ENCODE measurements at places on chromosomes 7 and 10.
A peak's percentile ranks its signal among the peaks of the same experiment; 100 is the strongest.

- DNase-seq, result no peak
Observed at GRCh38 chr10:12091421-12091820, 22.7 kb downstream of the DHTKD1 start.

GRCh38 chr10:31318382-31318853 is 598 bp upstream of the ZEB1 start:
- peak; percentile 53 for DNase-seq

GRCh38 chr10:100890141-100890672 is 22.6 kb upstream of the SLF2 start:
- DNase-seq, result no peak

- no peak for DNase-seq
Observed at GRCh38 chr7:136079478-136079892, 102.3 kb upstream of the MTPN start.

DNA sequence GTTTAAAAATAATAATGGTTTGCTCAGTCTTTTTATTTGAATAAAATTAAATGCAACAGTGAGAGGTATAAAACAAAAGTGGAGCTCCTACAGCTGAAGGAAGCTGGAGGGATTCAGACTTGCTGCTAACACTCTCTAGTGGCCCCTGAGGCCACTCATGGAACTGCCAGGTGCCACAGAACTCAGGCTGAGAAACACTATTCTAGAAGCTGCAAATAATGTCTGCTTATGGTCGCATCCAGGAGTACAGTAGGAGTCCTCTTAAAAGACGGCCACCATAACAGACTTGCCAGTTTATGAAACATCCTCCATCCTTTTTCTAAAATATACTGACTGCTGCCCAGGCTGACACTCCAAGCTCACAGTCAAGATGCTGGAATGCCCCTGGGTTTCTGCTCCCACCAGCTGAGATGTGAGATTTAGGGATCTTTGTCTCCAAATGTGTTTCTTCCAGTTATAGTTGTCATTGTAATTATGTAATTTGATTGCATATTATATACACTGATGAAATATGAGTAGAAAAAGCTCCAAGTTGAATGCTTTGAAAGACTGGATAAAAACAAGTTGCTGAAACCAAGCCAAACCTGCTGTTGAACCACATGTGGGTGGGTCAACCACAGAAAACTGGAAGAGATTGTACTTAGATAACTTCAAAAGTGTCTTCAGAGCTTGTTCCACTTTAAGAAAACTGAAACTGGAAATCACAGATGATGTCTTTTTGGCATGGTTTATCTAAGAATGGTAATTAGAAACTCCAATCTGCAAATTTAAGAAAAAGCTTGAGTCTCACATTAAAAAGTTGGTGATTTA is 213.7 kb upstream of the AOAH start:
- DNase-seq, result peak; percentile 18

DNA sequence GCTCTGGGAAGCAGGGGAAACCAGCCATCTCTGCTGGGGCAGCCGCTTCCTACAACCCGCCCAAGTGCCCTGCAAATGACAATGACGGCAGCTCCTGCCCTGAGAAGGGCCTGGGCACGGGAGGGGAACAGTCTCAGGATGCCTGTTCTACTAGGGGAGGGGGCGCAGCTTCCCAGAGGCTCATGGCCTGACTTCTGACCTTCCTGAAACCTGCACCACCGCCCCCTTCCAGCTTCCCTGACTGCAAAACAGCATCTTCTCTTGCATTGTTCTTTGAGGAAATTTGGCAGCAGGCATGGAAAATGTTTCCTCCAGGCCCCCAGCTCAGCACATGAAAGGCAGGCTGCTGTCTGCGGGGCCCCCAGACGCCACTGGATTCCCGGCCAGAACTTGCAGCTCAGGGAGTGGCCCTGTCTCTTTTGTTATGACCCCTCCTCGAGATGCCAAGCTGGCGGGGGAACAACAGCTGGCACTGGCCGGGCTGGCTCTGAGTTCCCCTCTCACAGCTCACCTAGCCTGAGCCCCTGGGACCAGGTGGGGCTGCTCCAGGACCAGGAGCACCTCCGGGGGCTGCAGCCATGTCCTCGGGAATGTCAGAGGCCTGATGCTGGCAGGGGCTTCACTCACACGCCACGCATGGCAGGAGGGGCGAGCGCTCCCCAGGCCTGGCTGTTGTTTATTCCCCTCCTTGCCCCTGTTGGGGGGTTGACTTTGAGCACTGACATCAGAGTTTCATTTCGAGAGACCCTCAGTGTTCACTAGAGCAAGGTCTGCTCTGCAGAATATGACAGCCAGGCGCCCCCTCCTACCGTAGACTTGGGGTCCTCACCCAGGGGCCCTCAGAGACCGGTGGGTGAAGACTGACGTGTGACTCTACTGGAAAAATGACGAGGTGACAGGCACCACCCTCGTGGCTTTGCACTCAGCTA is 62.7 kb downstream of the CALML3 start:
- DNase-seq, result no peak

DNA sequence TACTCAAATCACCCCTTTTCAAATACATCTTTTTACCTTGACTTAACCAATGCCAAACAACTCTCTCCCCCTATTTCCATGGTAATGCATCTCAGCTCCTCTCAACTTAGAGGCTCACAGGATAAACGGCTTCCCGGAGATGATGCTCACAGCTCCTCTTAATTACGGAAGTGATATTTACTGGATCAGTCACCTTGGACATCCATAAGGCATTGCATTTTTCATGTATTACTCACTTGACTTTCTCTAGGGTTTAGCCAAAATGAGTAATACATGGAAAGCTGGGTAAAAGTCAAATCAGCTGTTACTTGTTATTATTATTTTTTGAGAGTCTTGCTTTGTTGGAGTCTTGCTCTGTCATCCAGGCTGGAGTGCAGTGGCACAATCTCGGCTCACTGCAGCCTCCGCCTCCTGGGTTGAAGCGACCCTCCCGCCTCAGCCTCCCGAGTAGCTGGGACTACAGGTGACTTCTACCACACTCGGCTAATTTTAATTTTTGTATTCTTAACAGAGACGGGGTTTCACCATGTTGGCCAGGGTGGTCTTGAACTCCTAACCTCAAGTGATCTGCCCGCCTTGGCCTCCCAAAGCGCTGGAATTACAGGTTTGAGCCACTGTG is 73.3 kb upstream of the RHEB start:
- no peak for DNase-seq

GRCh38 chr10:80448209-80448942 is 5.7 kb upstream of the TSPAN14 start:
- no peak for DNase-seq

DNA sequence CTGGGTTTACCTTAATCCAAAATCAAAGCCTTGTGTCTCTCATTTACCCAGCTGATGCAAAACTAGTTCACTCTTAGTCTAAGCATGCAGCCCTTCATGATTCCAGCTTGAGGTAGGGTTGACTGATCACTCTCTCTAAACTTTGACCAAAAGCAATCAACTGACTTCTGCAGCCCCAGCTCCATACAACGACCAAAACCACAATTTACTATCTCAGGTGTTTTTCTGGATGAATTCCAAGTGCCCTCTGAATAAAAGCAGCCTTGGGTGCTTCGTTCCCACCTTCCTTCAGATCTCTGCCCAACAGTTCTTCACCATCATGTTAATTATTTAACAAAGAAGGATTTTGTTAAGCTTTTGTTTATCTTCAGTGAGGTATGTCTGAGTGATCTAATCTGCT is 62.6 kb downstream of the CCDC6 start:
- DNase-seq, result no peak

- peak; percentile 65 for DNase-seq
Observed at GRCh38 chr7:100118388-100119071, 628 bp downstream of the TAF6 start.

DNA sequence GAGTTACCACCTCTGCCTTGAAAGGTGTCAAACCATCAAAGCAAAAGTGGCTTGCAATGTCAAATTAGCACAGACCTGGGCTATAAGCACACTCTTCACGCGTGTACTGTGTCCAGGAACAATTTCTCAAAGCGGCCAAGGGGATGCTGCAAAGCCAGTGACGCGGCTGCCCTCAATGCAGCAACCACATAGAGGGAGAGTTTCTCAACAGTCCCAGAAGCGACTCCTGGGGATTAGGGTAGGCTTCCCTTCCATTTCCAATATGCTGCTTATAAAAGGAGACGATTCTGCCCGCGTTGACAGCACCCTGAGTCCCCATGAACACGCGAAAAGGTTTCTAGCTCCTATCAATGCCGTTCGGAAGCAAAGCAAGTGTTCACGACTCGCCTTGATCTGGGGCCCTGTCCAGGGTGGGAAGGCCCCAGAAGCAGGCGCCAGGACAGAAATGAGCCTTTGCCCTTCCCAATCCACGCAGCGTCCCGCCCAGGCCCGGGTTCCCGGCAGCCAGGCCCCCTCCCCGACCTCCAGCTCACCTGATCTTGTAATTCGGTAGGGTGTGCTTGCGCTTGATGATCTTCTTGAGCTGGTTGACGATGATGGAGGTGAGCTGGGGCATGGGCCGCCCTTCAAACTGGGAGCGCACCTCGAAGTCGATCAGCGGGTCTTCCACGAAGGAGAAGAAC is 1.3 kb downstream of the PDZD8 start:
- peak; percentile 56 for DNase-seq

DNA sequence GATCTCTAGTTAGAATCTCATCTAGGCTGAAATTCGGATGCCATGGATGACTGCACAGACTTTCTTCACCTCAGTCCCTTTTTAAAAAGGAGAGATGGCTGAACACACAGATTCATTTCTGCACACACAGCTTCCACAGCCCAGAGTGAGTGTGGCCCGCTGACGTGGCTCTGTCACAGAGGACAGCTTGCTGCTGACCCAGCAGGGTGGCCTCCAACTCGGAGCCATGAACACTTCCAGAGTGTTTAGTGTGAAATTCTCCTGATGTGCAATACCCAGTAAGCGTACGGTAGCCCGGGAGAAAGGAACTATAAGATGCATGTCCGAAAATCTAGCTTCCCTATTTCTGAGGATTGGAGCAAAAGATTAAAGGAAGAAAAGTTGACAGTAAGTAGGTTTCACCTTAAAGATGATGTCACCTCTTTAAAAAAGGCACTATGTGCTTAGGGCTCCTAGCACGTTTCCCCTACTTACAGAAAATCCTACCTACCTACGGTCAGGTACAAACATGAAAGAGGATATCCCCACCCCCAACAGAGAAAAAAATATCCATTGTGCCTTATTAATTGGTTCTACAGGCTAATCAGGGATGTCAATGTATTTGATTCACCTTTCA is 162.2 kb downstream of the RAPGEF5 start:
- peak; percentile 24 for DNase-seq

DNA sequence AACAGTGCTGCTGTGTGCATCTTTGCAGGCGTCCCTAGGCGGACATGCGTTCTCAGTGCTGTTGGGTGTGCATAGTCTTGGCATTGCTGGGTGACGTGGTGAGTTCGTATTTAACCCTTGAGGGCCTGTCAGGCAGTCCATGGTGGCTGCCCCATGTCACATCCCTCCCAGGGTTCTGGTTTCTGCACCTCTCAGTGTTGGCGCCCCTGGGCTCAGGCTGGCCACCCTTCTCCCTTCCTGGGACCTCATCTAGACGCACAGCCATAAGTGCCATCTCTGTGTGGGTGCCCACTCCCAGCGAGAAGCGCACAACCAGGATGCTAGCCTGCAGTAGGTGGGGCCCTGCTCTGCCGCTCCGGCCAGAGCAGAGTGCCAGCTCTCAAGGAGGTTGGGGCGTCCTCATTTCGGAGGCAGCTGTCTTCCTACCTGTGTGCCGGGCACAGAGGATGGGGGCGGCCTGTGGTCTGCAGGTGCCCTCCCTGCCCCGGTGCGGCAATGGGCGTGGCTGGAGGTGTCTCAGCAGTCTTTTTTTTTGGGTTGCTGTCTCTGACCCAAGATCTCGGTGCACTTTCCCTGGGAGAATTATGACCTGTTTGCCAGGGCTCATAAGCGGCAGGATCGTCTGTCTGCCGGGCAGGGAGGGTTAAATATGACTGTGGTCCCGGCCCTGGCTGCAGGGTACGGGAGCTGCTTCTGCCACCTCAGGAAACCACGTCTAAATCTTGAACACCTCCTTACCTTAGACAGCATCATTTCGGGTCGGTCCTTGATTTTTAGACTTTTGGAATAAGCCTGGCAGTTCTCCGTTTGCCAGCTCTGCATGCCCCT is 6.5 kb downstream of the INPP5A start:
- no peak for DNase-seq

DNA sequence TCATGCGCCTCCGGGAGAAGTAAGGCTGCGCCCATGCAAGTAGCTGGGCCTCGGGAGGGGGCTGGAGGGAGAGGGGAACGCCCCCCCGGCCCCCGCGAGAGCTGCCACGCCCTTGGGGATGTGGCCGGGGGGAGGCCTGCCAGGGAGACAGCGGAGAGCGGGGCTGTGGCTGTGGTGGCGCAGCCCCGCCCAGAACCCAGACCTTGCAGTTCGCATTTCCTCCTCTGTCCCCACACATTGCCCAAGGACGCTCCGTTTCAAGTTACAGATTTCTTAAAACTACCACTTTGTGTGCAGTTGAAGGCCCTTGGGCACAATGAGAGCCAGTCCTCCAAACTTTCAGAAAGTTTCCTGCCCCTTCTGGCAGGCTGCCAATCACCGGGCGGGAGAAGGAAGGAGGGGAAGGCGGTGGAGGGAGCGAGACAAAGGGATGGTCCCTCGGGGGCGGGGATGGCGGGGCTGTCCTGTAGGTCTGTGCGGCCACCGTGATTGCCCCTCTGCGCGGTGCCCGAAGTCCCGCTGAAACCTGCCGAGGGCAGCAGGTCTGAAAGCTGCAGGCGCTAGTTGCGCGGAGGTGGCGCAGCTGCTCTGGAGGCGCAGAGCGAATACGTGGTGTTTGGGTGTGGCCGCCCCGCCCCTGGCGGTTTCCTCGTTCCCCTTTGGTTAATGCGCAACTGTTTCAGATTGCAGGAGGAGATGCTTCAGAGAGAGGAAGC is 2.1 kb downstream of the VIM start:
- peak; percentile 78 for DNase-seq

- DNase-seq, result no peak
Observed at GRCh38 chr7:47454974-47455871, 126.7 kb downstream of the TNS3 start.

DNA sequence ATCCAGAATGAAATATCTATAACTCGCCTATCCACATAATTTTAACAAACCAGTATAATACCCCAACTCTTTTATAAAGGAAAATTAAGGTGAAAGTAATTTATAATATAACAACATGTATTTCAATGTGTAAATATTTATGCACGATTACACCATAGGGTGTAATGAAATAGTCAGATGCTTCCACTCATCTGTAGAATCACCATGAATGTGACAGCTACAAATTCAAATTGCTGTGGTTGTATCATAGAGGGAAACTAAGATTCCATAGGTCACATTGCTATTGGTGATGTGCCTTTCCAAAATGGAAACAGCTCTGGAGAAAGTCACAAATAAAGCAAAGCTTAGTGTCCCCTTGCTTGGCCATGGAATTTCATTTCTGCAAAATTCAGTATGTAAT is 95.7 kb downstream of the CPED1 start:
- no peak for DNase-seq

GRCh38 chr7:77819021-77819420 is 20.4 kb downstream of the PHTF2 start:
- no peak for DNase-seq

DNA sequence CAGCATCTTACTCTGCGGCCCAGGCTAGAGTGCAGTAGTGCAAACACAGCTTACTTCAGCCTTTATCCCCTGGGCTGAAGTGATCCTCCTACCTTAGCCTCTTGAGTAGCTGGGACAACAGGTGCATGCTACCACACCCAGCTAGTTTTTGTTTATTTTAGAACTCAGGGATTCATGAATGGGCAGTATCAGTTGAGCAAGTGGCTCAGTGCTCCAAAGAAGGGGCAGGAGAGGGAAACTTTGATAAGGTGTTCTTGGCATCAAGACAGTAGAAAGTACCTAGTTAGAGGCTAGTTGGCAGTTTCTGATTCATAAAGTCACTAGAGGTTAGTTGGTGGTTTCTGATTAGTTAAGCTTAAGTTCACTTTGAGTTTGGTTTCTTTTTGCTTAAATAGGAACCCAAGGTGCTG is 18.4 kb downstream of the TRIM24 start:
- DNase-seq, result no peak
